ENCODE measurements at places on chromosomes 1 and 21. TPM values are rescaled to one million over a fixed set of nuclear protein-coding genes. Genes with fewer than 3 reads are reported as not detected.
A peak's percentile ranks its signal among the peaks of the same experiment; 100 is the strongest.

- no peak for DNase-seq
These were observed 7.3 kb downstream of the RAP1GAP start for GRCh38 chr1:21661886-21662285.

DNA sequence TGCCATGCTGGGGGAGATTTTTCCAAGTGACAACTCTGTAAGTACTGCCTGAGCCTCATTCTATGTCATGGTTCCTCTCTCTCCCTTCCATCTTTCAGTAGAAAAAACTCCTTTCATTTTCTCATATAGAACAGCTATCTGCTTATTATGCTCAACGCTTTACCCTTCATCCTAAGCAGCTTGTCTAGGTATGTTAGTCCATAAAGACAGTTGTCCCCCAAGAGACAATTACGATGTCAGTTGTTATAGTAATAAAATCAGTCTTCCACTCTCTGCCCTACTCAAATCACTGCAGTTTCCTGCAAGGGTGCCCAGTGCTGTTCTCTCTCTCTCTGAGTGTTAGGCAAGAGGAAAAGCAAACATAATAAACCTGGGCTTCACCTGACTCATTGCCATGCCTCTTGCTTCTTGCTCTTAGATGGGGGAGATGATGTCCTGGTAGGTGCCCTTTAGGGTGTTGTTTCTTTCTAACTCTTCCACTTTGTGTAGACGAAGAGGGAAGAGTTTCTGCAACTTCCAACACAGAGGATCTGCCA lies 59.4 kb downstream of the PAPPA2 start:
- peak; percentile 35 for DNase-seq

DNA sequence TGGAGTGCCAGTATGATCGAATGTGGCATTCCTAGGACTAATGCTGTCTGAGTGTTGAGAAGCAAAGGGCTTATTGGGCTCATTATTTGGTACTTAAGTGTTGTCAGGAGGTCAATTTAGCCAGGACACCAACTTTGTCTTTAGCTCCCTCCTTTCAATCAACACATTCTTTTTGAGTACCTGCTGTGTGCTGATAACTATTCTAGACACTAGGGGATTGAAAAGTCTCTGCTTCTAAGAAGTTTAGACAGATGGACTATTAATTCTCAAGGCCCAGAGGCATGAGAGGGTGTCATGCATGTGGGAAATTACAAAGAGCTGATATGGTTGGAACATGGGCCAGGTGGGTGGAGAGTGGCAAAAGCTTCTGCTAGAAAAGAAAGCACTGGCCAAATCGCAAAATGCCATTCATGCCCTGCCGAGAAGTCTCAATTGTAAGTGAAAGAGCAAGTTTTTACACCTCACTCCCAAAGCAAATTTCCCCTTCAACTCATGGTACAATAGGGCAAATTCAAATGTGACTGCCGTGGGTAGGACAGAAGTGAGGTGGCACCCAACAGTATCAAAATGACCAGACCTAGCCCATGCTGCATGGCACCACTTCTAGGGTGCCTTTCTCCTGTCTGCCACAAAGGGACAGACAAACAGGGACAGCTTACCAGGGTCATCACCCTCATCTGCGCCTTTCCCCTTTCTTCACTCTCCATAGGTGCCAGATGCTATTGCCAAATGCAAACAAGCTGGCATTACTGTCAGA lies 53.6 kb upstream of the LAX1 start:
- no peak for DNase-seq

RPE65 gene
- not detected for total RNA-seq

DNA sequence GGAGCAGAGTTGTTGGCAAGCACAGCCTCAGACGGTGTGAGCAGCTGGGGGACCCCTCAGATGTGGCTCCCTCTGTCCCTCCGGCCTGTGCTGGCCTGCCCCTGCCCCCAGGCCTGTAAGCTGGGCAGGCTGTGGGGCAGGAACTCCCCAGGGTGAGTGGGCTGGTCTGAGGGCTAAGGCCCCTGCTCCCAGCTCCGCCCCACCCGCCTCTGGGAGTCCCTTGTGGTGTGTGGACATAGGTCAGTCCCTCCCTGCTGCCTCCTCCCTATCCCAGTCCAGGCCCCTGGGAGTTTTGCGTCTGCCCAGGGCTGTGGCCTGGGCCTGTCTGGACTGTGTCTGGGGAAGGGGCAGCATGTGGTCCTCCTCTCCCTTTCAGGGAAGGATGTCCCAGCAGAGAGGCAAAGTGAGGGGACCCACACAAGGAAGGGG lies 3.6 kb upstream of the VWA1 start:
- peak; percentile 37 for DNase-seq

- DNase-seq = no peak
These were observed 102.4 kb downstream of the TGFBR3 start for GRCh38 chr1:91783423-91784170.

GRCh38 chr1:97265630-97266029 lies 544.0 kb downstream of the PTBP2 start:
- no peak for DNase-seq

C1orf35 gene
- total RNA-seq = 63.3 TPM

LCA5L gene
- total RNA-seq = 0.40 TPM

GRCh38 chr21:45590246-45590725 lies 48.0 kb upstream of the SLC19A1 start:
- DNase-seq = peak; percentile 17

DNA sequence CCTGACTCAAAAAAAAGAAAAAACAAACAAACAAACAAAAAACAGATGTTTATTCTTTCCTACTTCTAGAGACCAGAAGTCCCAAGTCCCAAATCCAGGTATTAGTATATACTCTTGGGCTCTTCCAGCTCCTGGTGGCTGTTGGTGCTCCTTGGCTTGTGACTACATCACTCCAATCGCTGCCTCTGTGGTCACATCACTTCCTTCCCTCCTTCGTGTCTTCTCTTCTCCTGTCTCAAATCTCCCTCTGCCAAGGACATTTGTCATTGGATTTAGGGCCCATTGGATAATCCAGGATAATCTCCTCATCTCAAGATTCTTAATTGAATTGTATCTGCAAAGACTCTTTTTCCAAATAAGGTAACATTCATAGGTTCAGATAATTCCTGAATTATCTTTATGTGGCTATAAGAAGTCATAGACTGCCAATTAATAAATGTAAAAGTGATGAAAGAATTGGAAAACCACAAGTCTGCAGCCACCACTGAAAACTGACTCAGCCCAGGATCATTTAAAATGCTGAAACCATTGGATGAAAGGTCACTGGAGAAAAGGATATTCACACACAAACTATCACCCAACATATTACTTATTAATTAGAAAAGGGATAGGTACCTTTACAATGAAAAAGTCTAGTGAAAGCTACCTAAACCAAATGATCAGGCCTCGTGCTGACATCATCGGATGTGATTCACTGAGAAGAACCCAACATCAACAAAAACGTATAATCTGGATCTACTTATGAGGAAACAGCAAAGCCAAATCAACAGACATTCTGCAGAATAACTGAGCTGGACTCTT lies 67.1 kb downstream of the ZNF281 start:
- peak; percentile 77 for DNase-seq

OR10Z1 gene
- not detected for total RNA-seq

SEC16B gene
- total RNA-seq = 0.07 TPM

DNA sequence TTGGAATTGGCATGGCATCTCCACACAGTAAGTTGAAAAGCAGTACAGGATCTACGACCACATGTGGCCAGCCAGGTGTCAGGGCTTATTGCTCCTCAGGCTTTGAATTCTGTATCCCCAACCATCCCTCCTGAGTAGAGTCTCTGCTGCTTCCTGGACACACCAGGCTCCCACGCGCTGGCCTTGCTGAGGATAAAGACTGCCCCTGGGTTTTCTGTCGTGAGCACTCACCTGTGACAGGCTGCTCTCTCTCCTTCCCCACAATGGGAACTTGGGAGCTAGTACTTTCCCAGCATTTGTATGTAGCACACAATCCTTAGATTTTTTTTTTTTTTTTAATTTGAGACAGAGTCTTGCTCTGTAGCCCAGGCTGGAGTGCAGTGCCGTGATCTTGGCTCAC lies 33.6 kb downstream of the PBX1 start:
- no peak for DNase-seq
